ENCODE measurements at places on chromosomes 7 and 10.
A peak's percentile ranks its signal among the peaks of the same experiment; 100 is the strongest.

DNA sequence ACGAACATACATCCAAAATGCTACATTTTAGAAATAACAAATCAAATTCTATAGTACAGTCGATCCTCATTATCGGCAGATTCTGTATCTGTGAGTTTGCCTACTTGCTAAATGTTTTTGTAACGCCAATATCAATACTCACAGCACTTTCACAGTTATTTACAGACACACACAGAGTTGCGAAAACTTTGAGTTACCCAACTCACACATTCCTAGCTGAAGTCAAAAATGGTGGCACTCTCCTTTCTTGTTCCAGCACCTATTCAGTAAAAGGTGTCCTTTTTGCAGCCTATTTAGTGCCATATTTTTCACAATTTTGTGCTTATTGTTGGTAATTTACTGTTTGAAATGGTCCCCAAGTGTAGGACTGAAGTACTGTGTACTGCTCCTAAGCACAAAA lies 161.7 kb downstream of the AKR1D1 start:
- DNase-seq: no peak

DNA sequence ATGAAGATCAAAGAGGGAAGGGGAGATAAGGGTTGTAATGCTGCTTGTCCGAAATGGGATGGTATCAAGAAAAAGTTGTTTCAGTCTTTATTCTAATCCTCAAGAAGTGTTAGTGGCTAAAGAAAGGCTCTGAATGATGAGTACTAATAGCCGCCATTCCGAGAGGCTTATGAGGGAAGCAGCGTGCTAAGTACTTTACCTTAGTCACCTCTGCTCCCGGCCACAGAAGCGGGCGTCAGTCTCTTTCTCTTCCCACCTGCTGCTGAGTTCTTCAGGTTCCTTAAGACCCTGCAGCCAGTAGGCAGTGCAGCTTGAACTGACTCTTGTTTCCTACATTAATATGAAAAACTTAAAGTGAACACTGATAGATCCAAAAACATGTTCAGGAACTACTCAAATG lies 73.1 kb downstream of the EEPD1 start:
- no peak for DNase-seq

DNA sequence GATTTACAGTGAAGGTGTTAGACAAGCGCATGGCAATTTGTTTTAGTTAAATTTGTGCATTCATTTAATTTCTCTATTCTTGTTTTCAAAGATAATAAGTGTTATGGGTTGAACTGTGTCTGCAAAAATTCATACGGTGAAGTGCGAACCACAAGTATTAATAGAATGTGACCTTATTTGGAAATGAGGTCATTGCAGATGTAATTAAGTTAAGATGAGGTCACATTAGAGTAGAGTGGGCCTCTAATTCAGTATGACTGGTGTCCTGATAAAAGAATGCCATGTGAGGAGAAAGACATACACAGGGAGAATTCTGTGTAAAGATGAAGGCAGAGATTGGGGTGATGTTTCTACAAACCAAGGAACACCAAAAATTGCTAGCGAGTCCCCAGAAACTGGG lies 158.8 kb upstream of the SEMA3E start:
- no peak for DNase-seq

DNA sequence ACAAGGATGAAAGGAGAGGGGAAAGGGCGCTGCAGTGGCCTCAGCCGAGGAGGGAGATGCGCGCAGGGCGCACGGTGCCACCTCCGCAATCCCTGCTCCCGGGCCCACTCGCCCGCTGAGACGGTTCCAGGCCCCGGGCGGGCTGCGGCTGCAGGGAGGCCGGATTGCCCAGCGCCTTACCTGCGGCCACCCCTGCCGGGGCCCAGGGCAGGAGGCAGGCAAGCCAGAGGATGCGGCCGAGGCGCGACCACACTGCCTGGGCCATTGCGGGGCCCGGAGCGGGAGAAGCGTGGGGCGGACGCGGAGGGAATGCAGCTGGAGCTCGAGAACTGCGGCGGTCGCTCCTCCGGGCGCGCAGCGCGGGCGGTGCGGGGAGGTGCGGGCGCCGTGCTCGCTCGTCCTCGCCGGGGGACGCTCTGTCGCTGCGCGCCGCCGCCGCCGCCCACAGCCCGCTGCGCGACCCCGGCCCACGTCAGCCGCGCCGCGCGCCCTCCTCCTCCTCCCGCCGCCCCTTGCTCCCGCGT lies at the start of gene TMEM130:
Gene TMEM130, minus strand, starts transcription at position 418 of the 524 bp plus-strand sequence. Its CDS starts 153 bp downstream, at position 265.
- no peak for DNase-seq

DNA sequence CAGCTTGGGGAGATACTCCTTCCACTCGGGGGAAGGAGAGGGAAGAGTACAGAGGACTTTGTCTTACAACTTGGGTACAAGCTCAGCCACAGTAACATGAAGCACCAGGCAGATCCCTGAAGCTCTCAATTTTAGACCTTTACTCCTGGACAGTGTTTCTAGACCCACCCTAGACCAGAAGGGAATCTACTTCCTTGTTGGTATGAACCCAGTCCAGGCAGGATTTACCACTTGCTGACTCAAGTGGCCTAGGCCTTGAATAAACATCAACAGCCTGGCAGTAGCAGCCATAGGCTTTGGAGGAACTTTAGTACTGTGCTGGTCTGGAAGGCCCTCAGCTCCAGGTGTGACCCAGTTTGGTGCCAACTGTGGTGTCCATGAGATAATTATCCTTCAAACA lies 173.1 kb downstream of the ADRA2A start:
- DNase-seq: no peak

DNA sequence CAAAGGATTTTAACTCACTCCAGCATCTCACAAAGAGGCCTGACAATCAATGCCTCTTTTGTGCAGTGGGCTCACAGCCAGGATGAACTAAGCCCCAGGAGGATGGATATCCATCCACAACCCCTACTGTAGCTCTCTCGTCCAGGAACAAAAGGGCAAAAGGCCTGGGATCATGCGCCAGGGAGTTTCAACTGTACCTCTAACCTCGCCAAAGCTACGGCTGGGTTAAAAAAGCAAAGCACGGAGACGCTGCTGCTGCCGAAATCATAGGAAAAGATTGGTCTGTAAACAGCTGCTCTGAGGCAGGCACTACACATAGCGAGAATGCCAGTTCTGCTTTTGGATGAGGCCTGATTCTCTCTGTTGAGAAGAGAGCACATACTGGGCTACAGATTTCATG lies 32.1 kb downstream of the VSTM4 start:
- DNase-seq: no peak

- DNase-seq: no peak
Observed at GRCh38 chr10:72808001-72808400, 85.5 kb upstream of the OIT3 start.

- DNase-seq: peak; percentile 30
Observed at GRCh38 chr10:120979435-120980278, 128.5 kb downstream of the WDR11 start.

Measured in CD8-positive, alpha-beta T cell (primary cell).